ENCODE measurements at places on chromosomes 2 and 18.

DNA sequence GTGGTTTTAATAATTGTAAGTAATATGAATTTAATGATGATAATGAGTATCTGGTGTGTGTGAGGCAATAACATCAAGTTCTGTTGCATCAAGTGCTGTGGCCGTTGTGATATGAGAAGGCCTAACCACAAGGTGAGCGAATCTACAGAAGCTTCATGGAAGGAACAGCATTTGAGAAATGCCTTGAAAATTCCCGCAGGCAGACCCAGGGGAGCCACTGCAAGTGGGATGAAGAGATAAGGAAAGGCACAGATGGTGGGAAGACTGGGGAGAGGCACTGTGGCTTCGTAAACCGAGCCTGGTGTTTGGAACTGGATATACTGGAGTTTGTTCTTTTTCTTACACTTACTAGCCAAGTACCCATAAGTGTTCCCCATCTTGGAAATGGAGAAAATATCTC is 357.5 kb downstream of the PTPRM start:
- DNase-seq, result no peak

DNA sequence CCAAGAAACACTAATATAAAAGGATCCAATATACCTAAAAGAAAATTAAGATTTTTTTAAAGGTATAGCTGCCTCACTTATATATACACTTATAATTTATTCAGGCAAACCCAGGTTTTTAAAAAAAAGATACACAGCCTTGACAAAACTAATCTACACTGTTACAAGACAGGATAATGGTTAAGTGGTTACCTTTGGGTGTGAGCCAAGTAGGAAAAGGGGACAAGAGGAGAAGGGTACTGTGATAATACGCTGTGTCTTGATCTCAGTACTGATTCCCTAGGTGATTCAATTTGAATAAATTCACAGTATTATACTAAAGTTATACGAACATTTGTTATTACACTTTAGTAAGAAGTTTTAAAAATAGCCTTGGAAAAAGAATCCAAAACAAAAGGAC is 30.6 kb downstream of the KLHL41 start:
- no peak for DNase-seq

DNA sequence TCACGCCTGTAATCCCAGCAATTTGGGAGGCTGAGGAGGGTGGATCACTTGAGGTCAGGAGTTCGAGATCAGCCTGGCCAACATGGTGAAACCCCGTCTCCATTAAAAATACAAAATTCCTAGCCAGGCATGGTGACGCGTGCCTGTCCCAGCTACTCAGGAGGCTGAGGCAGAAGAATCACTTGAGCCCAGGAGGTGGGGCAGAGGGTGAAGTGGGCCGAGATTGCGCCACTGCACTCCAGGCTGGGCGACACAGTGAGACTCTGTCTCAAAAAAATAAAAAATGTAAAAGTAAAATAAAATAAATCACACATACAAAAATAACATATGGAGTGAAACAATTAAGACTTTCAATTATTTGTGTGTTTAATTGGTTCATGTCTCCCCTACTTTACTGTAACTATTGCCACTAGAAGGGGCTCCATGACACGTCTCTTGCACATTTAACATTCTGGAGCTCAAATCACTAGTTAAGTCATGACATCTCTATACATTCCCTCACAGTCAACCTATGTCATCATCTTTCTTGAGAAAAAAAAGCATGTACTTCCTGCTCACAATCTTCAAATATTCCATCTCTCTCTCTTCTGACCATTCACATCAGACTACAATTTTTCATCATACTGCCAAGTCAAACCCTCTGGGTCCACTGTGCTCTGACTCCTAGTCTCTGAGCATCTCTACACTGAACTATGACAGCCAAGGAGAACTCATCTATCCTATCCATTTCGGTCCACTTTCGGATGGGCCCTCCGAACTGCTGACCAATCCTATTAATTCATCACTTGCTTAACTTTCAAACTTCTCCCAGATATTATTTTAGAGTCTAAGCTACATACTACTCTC is 6.7 kb downstream of the GFPT1 start:
- DNase-seq, result no peak

DNA sequence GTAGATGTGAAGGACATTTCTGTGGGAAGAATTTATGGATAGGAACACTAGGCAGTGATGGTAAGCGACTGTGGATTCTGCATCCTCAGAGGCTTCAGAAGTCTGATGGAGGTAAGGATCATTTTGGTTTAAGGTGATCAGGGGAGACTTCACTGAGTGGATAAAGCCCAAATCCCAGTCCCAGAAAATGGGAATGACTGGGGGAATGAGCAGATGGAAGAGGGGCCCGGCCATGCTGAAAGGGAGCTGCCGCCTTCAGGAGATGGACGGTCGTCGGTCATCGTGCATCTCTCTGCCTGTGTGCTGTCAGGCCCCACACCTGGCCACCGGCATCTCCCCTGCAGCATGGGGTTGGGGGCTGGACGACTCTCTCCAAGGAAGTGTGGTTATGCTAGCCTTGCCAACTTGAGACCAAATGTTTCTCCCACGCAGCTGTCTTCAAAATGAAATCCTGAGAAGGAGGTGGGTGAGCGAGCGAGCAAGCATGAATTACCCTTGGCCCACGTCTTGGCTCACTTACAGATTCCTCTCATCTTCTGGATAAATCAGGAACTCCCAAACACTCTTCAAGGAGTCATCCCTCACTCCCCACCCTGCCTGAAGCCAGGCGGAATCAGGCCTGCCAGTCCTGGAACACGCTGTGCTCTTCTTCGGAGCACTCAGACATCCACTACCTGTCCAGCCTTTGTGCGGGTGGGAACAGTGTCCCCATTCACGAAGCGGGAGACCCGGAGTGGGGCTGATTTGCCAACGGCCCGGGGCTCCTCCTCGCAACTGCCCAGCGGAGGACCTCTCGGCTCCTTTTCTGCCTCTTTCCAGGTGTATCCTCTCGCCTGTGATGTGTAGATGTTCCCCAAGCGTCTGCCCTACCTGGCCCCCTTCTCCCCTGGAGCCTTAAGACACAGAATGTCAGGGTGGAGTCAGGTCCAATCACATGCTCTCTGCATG is 85.6 kb downstream of the PRKCE start:
- no peak for DNase-seq

DNA sequence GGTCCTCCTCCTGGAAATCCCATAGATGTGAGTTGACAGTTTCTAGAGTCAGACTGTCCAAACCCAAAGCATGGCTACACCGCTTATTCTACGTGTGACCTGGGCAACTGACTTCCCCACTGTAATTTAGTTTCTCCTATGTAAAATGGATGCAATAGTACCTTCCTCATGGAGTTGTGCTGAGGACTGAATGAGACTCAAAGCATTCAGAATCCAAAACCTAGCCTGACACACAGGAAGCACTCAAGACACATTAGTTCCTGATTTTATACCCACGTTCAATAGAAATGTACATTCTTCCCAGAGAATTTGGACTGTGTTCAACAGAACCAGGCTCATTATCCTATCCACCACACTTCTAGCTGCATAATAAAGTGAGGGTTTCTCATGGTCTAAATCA is 88.8 kb downstream of the STK39 start:
- DNase-seq, result no peak

DNA sequence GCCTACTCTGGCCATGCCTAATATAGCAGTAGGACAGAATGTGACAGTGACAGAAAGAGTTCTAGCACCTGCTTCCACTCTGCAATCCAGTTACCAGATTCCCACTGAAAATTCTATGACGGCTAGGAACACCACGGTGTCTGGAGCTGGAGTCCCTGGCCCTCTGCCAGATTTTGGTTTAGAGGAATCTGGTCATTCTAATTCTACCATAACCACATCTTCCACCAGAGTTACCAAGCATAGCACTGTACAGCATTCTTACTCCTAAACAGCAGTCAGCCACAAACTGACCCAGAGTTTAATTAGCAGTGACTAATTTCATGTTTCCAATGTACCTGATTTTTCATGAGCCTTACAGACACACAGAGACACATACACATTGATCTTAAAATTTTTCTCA is 45.2 kb upstream of the TTR start:
- DNase-seq, result no peak

- no peak for DNase-seq
Measured at GRCh38 chr2:117917223-117917917, 96.5 kb downstream of the CCDC93 start.

DNA sequence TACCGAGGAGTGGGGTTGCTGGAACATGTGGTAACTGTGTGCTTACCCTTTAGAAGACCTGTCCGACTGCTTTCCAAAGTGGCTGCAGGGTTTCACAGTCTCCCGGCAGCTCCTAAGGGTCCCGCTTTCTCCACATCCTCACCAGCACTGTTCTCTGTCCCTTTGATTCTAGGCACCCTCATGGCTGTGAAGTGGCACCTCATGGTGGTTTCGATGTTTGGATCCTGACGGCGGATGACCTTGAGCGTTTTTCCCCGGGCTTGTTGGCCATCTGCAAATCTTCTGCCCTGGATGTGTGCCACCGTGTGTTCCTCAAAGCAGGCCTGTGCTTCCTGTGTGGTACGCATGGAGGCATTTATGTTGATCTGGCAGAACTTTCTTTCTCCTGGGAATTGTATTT is 292.5 kb upstream of the HDAC4 start:
- no peak for DNase-seq

GRCh38 chr2:230797515-230798495 is 66.9 kb upstream of the ITM2C start:
- DNase-seq, result no peak

- no peak for DNase-seq
Measured at GRCh38 chr18:36205166-36205565, 17.9 kb downstream of the MOCOS start.

- no peak for DNase-seq
Measured at GRCh38 chr18:78607784-78608183, 371.8 kb upstream of the SALL3 start.

- no peak for DNase-seq
Measured at GRCh38 chr2:29261003-29261402, 145.8 kb downstream of the CLIP4 start.

DNA sequence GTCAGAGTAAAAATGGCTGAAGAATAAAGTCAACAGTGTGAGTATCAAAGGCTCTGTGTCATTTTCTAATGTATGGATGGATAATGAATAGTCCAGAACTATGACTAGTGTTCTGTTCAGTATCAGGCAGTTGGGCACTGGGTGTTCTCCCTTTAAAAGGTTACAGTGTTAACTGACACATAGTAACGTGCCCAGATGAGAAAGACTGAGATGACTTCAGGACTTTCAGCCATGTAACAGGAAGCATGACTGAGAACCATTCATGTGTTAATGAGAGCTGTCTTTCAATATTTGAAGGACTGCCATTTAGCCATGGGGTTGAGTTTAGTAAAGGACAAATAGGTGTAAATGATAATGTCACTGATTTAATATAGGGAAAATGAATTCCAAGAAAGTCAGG is 187.1 kb downstream of the GULP1 start:
- no peak for DNase-seq

- DNase-seq, result no peak
Measured at GRCh38 chr2:38122344-38122743, 46.4 kb upstream of the CYP1B1 start.

- DNase-seq, result no peak
Measured at GRCh38 chr2:848099-848498, 102.5 kb upstream of the SNTG2 start.

DNA sequence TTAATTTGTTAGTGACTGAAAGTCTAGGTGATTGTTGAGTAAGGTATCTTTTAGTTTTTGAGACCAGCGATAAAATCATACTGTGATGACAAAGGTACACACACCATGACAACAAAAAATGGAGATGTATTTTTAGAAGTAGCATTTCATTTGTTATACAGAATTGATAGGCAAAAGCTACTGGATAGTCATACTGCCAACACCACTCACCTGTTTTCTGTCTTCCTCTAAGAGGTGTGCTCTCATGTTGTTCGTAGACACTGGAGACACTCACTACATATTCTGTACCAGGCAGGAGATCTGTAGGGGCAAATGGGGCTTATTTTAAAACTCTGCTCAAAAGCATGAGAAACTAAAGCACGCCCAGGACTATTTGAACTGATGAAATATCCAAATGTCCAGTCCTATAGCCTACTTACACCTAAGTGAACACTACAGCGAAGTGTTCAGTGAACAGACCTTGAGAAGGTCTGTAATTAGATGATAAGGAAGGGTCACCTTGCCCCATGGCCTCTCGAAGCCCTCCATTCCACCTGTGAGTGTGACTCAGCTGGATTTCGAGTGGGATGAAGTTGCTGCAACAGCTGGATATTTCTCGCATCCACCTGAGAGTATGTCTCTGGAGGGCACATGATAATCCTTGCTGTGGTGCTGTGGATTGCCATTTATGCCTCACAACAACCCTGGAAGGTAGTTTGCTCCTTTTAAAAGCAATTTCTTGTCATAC is 47.7 kb downstream of the FN1 start:
- DNase-seq, result no peak

DNA sequence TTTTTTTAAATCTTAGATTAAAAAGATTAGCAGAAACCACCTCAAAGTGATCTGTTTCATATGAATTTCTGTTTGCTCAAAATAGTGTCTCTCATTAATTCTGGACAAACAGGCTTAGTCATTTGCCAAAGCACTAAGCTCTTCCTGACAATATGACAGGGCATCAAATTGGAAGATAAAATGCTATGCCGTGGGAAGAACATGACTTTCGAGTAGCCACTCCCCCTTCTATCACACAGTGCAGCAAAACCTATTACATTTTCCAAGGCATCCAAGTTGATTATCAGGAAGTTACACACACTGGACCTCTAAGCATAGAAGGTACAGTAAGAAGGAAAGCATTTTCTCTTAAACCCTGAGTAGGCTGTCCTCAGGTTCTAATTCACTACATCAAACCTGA is 89.5 kb downstream of the STK39 start:
- DNase-seq, result no peak

DNA sequence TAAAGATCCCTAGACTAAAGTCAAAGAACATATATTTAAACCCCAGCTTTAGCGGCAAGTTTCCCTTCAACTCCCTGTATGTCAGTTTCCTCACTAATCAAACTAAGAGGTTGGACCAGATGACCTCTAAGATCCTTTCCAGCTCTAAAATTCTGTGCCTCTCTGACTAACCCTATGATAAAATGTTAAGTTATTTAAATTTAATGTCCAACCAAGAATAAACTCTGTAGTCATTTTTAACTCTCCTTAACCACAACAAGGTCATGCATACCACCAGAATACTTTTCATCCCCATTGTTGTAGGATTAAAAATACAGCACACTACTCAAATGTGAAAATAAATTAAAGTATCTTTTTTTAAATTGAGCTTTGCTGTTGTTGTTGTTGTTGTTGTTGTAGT is 5.2 kb upstream of the PDE1A start:
- DNase-seq, result no peak

Data from activated naive CD4-positive, alpha-beta T cell (primary cell).